ENCODE measurements at places on chromosomes 11 and 22. TPM values are rescaled to one million over a fixed set of nuclear protein-coding genes. Genes with fewer than 3 reads are reported as not detected.

- peaks cover 4% of the 10 kb centered on the region for H3K27me3 ChIP-seq
- H3K4me1 ChIP-seq = peaks cover 4% of the 10 kb centered on the region
- no peak overlapping the region for H3K27ac ChIP-seq
- no peaks in the 10 kb centered on the region for H3K36me3 ChIP-seq
- H3K4me3 ChIP-seq = no peak overlapping the region
These were observed 25.3 kb downstream of the DUSP8 start for GRCh38 chr11:1546536-1547466.

OR5P2 gene
- total RNA-seq = not detected

DNA sequence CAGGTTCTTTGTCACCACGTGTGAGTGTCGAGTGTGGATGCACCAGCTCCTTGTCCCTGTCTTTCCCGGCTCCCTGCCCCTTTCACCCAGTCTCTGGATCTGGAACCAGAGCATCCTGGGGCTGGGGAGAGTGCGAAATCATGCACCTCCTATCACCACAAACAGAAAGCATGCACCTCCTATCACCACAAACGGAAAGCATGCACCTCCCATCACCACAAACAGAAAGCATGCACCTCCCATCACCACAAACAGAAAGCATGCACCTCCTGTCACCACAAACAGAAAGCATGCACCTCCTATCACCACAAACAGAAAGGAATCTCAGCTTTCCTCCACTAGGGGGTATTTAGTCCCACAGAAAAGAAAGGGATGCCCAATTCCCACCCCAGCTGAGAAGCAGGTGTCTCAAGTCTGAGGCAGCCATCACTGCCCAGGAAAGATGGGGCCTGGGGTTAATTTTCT lies 5.9 kb upstream of the GLB1L3 start:
- H3K27ac ChIP-seq = no peak overlapping the region
- peaks cover under 1% of the 10 kb centered on the region for H3K36me3 ChIP-seq
- no peak for DNase-seq

NELL1 gene
- total RNA-seq = not detected

GRCh38 chr11:5705688-5706087 lies 16.1 kb downstream of the TRIM22 start:
- DNase-seq = no peak
- H3K4me3 ChIP-seq = no peak overlapping the region
- peaks cover 51% of the 10 kb centered on the region for H3K36me3 ChIP-seq
- no peaks in the 10 kb centered on the region for H3K27me3 ChIP-seq
- no peaks in the 10 kb centered on the region for H3K4me1 ChIP-seq
- H3K27ac ChIP-seq = no peak overlapping the region

- H3K36me3 ChIP-seq = peaks cover 5% of the 10 kb centered on the region
- H3K4me1 ChIP-seq = no peaks in the 10 kb centered on the region
- DNase-seq = no peak
- H3K27me3 ChIP-seq = no peaks in the 10 kb centered on the region
- H3K4me3 ChIP-seq = no peak overlapping the region
- H3K27ac ChIP-seq = no peak overlapping the region
These were observed 225.2 kb downstream of the BRD1 start for GRCh38 chr22:49602481-49602880.

Measured in chondrocyte (in vitro differentiated cells).